GM12865 (cell line): ENCODE measurements at places on chromosomes 6 and 20.

GRCh38 chr6:97151601-97152000, 131.4 kb downstream of the MMS22L start:
- DNase-seq: no peak

DNA sequence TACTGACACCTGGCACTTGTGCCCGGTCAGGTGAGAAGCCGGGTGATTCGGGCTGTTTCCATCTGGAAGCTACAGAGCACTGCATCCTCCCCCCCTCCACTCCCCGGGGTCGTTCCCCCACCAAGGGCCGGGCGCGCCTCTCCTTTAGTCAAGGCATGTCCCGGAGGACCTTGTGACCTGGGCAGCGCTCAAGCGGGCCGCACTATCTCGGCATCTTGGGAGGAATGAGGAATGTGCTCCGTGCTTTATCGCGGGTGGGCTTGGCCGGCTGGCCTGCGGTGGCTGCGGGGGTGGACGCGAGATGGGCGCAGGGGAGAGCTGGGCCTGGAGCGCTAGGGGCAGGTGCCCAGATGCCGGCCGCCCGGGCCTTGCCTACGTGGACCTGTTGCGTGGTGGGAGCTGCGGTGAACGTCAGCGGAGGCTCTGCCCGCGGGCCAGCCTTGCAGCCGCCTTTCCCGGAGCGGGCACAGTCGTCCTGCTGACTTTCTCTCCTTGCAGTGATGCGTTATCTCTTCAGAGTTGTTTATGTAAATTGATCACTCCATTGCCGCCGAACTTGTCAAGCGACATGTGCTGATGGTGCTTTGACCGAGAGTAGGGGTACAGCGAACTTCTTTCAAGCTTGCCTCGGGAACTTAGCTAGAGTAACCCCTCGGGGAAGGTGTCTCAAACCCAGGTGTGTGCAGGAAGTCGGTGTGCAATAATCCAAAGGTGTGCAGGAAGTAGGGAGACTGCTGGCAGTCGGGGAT, 1.1 kb downstream of the LRRC1 start:
- DNase-seq: no peak

DNA sequence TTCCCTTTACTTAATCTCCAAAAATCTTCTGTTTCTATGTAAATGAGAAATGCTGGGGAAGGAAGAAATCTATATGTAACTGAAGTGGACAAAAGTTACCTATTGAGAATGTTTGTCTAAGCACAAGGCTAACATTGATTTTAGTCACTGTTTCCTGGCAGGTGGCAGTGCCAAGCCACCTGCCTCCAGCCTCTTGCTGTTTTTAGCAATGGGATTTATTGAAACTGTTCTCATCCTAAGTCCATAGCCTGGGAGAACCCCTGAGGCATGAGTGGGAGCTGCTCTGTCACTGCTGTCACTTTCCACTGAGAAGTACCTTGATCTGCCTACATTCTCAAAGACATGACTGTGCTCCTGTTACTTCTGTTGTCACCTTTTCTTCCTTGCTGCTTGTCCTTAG, 14.7 kb downstream of the ENPP3 start:
- DNase-seq: no peak

DNA sequence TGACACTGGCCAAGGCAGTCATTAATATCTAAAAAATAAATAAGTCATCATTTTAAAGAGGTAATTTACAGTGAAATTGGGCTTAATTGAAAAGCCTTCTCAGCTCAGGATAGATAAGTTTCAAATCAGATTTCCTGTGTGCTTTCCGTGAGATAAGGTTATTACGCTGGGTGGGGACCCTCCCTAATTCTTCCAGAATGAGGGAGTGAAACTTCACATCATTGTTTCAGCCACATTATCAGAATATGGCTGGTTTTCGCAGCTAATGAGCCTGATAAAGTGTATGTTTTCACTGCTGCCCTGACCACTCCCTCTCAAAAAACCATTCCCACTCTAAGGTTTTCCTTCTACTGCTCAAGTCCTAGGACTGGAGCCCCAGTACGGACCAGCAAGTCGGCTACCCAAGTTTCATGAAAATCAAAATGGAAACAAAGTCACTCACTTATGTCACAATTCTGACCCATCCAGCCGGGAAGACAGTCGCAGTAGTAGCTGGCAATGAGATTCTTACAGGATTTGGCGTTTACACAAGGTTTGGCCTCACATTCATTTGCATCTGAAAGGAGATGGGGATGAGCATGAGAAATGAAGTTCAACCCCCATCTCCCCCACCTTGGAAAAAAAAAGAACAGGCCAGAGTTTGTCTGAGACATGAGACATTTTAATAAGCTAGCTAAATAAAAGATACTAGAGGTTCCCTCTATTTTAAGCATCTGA, 24.6 kb downstream of the JAG1 start:
- peak; percentile 35 for DNase-seq

DNA sequence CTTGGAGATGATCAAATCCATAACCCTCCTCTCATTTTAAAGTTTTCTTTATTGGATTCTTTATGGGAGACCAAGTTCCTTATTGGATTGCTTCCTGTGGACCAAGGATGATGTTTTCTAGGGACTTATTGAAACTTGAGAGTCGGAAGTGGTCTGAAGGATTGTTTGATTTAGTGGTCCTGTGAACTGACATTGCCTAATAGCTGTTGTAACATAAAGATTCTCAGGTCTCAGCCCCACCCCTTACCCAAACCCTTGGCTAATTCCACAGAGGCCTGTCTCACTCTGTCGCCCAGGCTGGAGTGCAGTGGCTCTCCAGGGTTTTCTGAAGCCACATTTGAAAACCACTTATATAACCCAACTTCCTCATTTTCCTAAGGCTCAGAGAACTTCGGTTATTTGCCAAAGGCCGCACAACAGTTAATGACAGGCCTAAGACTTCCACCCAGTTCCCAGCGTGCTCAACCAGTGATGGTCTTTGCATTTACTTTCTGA, 77.0 kb downstream of the ATXN1 start:
- DNase-seq: no peak

- peak; percentile 33 for DNase-seq
These were observed 200.5 kb upstream of the PHACTR1 start for GRCh38 chr6:12516070-12516469.

GRCh38 chr20:33826270-33826897, 15.2 kb downstream of the CHMP4B start:
- DNase-seq: no peak

- peak; percentile 34 for DNase-seq
These were observed 14.9 kb upstream of the TTPAL start for GRCh38 chr20:44460795-44461141.

GRCh38 chr6:71733970-71734899, 152.1 kb upstream of the RIMS1 start:
- DNase-seq: no peak

DNA sequence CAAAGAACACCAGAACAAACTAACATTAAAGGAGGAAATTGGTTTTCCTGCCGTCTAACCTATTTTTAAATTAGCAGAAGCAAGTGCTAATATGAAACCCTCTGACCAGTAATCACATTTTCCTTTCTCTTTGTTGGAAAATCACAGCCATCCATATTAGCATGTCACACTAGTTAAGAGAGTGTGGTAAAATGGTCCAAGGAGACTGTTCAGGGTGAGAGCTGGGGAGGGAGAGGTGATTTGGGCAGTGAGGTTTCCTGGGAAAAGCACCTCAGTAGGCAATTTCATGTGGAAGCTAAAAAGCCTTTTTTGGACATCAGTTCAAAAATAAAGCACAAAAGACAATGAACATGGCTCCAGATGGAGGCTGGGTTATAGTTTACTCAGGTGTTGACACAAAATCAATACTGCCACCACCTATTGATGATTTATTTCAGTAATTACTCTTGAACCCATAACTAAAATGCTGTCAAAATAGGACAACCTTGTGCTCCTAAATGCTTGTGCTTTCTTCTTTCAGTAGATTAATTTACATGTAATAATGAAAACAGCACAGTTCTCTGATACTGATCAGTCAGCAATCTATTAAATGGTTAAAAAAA, 333.2 kb downstream of the SAMD5 start:
- DNase-seq: no peak

DNA sequence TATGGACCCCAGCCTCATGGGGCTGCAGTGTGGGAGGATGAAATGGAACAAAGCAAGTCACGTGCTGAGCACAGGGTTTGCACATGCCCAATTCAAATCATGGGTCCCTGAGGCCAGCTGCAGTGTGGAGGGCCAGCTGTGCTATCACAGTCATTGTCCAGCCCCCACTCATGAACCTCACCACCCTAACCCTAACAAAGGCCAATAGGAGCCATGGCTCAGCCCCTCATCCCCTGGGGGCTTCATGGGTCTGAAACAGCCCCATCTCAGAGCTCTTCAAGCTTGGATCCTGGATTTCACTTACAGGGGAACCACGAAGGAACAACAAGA, 125.6 kb upstream of the MAFB start:
- no peak for DNase-seq

DNA sequence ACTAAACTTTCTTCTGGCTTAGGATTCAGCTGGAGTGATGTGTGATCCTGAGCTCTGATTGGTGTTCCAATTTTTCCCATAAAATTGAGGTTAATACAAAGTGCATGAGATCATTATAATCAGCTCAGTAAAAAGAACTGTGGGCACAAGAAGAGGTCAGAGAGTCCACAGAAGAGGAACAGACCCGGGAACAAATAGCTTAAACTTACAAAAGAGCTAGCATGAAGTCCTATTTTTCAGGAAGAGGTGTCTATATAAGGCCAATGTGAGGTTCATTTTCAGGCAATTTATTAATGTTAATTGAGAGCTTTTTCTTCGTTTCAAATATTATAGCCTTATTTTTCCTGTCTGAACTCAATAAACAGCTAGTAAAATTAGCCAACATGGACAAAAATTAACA, 26.9 kb upstream of the STX11 start:
- DNase-seq: no peak

DNA sequence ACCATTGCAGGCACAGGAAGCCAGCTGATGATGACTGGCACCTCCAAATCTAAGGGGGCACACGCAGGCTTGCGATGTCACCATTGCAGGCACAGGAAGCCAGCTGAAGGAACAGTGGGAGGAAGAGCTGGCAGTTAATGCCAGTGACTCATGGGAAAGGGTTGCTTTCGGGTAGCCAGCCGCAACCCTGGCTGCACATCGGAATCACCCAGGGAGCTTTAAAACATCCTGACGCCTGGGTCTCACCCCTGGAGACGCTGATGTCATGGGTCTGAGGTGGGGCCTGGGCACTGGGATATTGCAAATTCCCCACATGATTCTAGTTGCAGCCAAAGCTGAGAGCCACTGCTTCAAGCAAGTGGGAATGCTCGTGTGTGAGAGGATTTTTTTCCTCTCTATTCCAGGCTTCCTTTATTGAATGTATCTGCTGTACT, 16.1 kb upstream of the CCN6 start:
- DNase-seq: no peak

DNA sequence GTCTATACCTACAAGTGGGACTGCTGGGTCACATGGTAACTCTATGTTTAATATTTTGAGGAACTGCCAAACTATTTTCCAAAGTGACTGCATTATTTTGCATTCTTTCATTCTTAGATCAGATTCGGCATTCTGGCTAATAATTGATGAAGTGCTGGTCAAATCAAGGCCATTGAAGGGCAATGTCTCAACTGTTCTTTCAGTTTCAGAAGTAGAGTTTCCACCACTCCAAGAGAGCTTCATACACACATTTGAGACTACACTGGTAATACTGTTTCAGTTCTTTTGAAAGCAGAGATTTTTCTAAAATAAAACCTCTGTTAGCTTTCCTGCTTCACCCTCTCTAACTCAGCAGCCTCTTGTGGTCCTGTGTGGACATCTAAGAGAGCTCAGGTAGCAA, 154.5 kb downstream of the CFAP61 start:
- peak; percentile 52 for DNase-seq

- DNase-seq: no peak
These were observed 535.1 kb downstream of the UTRN start for GRCh38 chr6:144820270-144820669.

GRCh38 chr6:16334671-16335070, 96.3 kb downstream of the GMPR start:
- DNase-seq: no peak

DNA sequence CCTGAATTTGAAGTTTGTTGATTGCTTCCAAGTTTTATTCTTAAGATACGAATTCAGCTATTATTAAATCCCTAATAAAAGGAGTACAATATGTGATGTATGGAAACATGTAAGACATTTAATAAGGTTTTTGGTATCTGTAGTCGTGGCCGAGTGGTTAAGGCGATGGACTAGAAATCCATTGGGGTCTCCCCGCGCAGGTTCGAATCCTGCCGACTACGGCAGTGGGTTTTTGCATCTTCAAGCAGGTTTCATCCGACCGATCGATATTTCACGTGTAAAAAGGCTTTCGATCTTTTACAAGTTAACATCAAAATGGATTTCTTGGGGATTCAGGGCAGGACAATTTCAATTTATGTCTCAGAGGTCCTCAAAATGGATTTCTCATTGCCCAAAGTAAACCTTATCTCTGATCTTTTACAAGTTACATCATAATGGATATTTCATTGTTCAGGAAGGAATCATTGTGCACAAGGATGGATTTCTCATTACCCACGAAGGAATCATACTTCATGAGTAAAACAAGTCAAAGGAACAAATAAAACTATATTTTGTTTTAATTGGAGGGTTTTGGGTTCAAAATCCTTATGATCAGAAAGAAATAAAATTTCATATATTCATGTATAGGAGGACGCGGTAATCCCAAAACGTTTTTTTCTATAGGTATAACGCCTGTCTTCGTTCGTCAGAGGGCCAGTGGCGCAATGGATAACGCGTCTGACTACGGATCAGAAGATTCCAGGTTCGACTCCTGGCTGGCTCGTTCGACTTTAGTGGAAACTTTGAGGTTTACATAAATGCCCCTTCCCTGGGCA, 37.3 kb upstream of the BTN3A2 start:
- DNase-seq: peak; percentile 88

DNA sequence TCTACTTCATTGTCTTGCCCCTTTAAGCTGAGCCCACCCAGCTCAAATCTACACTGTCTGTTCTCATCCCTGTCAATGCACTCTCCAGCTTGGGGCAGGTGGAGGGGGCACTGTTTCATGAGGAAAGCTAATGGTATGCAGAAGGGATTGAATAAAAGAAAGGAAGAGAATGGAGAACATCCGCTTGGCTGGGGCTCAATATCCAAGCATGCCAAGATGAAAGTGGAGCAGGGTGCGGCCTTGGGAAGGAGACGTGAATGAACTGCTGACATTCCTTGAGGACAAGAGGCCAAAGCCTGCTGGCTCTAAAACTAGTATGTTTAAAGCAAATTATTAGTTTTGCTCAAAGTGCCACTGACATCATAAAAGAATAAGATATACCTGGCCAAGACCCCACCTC, 24.2 kb downstream of the AKAP12 start:
- no peak for DNase-seq
